ENCODE measurements at places on chromosomes 1 and 21.

DNA sequence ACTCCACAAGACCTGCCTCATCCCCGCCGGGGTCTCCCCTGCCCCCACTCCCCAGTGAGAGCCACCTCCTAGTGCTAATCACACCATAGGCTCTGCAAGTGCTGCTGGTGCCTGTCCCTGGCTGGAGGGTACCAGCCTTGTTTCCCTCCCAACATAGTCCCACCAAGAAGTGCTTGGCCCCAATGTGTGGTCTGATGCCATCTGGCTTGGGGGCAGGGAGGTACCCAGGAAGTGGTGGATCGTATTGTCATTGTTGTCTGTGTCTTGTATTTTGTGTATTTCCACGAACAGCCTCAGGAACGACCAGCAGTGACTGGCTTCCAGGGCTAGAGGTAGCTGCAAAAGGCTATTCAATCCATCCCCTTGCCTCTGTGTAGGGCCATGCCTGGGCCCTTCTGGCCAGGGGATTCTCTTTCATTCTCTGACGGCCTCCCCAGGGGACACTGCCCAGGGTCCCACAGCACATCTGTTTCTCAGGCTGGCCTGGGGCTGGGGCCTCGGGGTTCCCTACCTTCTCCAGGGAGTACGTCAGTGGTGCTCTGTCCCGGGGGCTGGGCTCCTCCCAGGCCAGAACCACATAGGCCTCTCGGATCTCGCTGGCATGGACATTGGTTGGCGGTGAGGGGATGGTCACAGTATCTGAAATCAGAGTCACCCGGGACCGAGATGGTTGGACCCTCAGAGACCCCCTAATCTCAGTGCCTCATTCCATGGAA is 22.8 kb downstream of the MYOM3 start:
- no peak for DNase-seq

DNA sequence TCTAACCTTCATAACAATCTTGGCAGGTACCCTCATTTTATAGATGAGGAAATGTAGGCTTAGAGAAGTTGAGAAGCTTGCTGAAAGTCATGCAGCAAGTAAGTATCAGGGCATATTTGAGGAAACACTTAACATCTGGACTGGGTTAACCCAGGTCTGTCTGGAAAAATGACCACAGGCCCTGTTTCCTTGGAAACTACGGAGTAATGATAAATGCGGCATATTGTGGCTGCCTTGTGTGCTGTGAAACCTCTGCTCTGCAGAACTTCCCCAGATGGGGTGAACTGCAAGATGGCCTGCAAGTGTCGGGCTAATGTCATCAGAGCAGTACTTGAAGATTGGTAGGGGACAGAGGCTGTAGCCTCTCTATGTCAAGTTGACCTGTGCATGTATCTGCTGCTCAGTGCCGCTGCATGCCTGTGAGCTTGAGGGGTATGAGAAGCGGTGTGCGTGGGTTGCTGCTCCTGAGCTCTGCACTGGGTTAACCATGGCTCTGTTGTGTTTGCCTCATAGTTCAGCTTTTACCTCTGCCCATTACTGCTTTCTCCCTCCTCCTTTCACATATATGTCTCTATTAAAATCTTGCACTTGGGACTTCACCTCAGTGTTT is 83.1 kb downstream of the WDR3 start:
- DNase-seq: no peak

- DNase-seq: no peak
These were observed 22.8 kb downstream of the WDR26 start for GRCh38 chr1:224411766-224412165.

DNA sequence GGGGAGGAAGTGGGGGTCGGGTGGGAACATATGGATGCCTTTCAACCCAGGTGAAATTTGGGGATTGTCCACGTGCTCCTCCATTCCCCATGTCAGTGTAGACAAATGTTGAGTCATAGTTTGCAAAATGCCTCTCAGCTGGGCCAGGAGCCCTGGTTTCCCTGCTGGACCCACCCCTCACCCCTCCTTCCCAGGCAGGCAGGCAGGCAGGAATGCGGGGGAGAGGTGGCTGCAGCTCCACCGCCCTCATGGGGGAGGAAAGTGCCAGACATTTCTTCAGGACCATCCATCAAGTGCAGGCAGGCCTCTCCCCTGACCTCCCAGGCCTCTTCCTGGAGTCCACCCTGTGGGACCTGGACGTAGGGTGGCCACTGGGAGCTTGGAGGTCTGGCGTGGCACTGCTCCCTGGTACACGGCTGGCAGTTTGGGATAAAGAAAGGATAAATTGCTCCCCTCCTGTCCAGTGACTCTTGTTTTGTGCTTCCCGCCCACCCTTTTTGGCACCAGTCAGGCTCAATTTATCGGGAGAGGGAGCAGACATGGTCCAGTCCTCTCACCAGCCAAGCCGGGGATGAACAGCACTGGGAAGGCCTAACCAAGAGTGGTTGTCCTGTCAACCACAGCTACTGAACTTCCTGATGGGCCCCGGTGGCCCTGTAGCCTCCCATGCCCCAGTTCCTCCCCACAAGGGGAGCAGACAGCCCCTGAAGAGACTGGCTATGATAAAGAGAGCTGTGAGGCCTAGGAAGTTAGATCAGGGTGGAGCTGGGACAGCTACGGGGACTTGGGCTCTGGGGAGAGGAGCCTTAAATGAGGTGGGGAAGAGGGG is 18.9 kb downstream of the NPR1 start:
- no peak for DNase-seq

GRCh38 chr21:15301736-15302135 is 236.9 kb upstream of the NRIP1 start:
- DNase-seq: no peak

- DNase-seq: no peak
These were observed 226.4 kb downstream of the ZP4 start for GRCh38 chr1:237664348-237664747.

GRCh38 chr1:115340879-115341278 is 2.8 kb upstream of the NGF start:
- no peak for DNase-seq

DNA sequence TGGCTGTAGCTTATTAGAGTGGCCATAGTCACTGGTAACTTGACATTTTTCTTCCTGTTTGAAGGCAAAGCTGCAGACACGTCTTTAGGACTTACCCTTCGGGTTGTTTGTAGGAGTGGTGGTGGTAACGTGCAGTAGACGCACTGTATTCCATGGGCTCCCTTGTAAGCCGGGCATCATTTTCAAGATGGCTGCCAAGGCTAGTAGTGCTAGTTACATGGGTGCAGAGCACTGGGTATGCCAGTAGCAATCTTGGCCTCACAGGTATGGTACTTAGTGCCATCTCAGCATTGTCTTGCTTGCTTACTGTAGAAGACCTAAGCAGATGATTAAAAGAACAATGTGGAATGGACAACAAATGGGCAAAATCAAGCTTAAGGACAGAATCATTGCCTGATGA is 1.9 kb downstream of the YBX1 start:
- DNase-seq: no peak

DNA sequence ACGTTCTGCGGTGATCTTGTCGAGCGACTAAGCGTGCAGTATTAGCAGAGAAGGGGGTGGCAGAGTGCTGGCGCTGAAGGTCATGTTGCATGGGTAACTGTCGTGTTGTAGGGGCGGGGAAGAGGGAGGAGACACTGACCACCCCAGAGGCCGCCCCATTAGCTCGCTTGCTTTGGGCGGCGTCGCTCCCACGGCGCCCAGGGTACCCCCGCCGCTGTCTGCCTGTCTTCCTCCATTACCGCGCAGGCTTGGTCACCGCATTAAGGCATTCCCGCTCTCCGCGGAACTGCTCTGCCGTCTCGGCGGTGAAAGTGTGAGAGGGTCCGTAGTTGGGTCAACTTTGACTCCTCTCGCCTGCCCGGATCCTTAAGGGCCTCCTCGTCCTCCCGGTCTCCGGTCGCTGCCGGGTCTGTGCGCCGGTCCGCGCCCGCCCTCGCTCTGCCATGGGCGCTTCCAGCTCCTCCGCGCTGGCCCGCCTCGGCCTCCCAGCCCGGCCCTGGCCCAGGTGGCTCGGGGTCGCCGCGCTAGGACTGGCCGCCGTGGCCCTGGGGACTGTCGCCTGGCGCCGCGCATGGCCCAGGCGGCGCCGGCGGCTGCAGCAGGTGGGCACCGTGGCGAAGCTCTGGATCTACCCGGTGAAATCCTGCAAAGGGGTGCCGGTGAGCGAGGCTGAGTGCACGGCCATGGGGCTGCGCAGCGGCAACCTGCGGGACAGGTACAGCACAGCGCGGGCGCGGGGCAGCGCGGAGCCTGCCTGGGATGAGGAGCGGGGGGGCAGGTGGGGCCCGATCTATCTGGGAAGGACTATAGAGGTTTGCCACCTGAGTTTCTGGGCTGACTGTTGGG is at the start of gene MTARC2:
TSS of gene MTARC2 (plus strand) at position 234 of the 846 bp plus-strand sequence. CDS start at position 444, 210 bp downstream.
- DNase-seq: no peak

DNA sequence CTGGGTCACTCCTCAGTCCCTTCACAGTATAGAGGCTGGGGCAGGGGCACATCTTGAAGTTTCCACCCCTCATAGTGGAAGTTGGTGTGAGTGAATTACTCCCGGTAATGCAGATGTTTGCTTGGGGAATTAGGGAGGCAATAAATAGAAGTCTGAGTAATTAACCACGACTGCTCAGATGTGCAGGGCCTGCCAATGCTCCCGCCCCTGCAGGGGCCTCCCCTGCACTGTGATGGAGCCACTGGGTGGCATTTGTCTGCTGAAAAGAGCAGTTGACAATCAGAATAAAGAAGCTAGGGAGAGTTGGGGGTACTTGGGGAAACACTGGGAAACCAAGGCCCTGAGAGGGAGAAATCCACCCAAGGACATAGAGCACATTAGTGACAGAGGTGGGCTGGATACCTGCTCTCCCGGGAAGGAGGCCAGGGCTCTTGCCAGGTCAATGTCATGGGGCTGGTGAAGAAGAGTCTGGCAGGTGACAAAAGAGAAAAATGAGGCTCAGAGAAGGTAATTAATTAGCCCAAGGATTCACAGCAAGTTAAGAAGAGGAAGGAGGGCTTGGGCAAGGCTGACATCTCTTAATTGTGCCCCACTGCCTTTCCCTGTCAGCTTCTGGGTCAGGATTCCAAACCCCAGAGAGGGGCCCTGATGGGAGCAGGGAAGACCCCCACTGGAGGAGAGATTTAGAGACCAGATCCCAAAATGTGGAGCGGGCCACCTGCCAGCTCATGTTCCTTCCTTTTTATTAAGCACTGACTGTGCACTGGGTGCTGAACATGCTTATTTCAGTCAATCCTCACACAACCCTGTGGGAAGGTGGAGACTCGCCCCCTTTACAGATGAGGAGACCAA is 436.2 kb downstream of the MATN1 start:
- no peak for DNase-seq

DNA sequence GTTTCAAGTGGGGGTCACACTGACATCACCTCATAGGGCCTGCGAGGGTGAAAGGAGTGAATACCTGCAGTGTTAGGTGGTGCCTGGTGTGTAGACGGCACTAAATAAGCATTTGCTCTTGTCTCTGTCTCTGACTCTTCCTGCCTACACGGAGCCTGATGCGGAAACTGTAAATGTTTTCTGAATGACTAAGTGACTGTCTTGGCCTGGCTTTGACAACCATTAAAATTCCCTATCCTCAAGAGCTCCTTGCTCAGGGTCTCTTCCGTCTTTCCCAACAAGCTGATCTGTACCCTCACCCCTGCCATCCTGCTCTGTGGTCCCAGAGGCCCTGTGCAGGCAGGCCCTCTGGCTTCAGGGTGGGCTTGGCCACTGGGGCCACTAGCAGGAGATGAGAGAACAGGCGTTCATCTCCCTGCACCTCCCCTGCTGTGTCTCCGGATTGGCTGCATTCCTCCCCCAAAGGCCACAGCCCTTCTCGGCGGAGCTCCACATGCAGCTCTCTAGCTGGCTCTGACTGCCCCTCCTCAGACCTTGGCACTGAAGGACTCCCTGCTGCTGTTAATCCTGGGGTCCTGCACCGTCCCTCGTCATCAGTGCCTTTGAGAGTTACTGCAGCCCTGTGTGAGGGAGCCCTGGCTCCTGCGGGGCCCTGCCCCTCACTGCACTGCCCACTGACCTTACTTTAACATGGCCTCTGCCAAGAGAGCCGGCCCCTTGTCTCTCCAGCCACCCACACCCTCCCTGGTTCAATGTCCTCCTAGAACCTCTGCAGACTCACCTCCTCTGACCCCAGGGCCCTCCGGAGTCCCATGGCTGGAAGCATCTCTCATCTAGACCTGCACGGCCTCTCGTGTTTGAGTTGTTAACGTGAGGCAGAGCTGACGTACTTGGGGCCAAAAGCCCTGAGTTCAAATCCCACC is 211.1 kb downstream of the MATN1 start:
- DNase-seq: no peak

Data from stimulated activated CD8-positive, alpha-beta memory T cell treated with anti-CD3 and anti-CD28 coated beads, Interleukin-7, amount 100 ng/mL, for 24 hours (primary cell).